ENCODE measurements at places on chromosomes 7 and 10. TPM values are rescaled to one million over a fixed set of nuclear protein-coding genes. Genes with fewer than 3 reads are reported as not detected.

ACTL6B gene
- not detected for total RNA-seq

NXPH1 gene
- total RNA-seq: not detected

GPR15LG gene
- not detected for total RNA-seq

EPO gene
- total RNA-seq: not detected

PHKG1 gene
- 0.86 TPM for total RNA-seq

CYP3A4 gene
- not detected for total RNA-seq

AVL9 gene
- 38.9 TPM for total RNA-seq

CYP26C1 gene
- not detected for total RNA-seq

FAM241B gene
- not detected for total RNA-seq

SRGN gene
- total RNA-seq: 29.1 TPM

CPVL gene
- 1.1 TPM for total RNA-seq

CNTNAP2 gene
- total RNA-seq: not detected

ZPBP gene
- not detected for total RNA-seq

SCIN gene
- 3.6 TPM for total RNA-seq

MNX1 gene
- not detected for total RNA-seq

NHLRC2 gene
- total RNA-seq: 26.3 TPM

CRTAC1 gene
- not detected for total RNA-seq

Data from placental pericyte (primary cell).